HEK293T (cell line): ENCODE measurements at places on chromosomes 6 and 20.
A peak's percentile ranks its signal among the peaks of the same experiment; 100 is the strongest.

DNA sequence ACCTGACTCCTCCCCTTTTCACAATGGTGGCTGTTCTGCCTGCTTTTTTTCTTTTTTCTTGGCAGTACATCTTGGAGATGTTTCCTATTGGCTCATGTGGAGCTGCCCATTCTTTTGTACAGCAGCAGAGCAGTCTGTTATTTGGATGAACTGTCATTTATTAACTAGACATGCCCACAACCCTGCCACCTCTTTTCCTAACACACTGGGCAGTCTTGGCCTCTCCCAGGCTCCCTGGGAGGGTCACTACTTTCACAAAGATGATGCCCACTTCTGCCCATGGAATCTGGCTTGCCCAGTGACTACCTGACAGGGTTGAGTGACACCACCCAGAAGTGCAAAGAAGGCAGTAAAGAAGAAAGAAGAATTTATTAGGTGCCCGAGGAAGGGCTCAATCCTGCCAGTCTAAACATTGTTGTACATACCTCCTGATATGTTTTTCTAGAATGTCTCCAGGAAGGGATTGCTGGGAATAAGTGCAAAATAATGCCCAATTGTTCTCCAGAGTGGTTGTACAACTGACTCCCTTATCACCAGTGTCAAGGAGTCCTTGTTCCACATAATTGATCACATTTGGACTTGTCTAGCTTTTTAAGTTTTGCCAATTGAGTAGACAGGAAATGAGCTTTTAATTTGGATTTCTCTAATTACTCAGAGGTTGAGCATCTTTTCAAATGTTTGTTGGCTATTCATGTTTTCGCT, 19.7 kb upstream of the SCRT2 start:
- no peak for DNase-seq

GRCh38 chr6:136463743-136464142, 86.5 kb downstream of the MAP7 start:
- DNase-seq, result no peak

DNA sequence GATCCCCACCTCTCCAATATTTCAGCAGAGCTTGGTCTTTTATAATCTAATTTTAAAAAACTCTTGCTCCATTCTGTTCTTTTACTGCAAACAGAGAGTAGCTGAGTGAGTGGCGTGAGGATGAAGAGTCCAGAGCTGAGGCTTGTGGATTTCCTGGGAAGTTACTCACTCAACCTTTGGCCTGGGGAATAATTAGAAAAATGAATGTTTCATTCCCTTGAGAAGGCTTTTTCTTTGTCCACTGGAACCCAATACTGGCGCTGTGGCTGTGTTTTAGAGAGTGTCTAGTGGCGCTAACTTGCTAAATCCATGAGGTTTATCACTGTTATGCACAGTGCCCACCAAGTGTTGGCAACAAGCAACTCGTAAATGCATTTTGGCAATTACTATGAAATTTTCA, 251.5 kb downstream of the HIVEP2 start:
- no peak for DNase-seq

GRCh38 chr6:161679980-161680538, 406.2 kb upstream of the AGPAT4 start:
- no peak for DNase-seq

GRCh38 chr20:56358070-56358469, 704 bp upstream of the FAM210B start:
- DNase-seq, result no peak

GRCh38 chr6:70253923-70254322, 49.0 kb downstream of the COL9A1 start:
- no peak for DNase-seq

GRCh38 chr20:59620860-59621505, 16.6 kb downstream of the PHACTR3 start:
- no peak for DNase-seq

DNA sequence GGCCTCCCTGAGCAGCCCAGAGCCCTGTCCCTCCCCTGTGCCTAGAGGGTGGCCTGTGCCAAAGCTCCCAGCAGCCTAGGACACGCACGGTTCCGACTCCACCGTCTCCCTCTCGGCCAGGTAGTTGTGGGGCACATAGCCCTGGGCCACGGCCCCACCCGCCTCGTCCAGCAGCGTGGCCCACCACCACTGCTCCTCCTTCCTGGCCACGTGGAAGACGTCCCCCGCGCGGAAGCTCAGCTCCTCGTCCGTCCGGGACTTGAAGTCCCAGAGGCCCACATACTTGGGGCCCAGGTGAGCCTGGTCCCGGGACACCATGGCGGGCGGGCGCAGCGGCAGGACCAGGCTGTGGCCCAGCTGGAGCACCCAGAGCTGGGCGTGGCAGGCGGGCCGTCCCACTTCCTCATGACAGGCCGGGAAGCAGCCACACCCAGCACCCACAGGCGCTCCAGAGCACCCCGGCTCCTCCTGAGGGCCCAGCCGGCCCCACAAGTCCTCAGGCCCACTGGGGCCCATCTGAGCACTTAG, at the start of gene PTK6:
Gene PTK6 (minus strand): TSS at position 380 of the 528 bp plus-strand sequence. CDS start 62 bp downstream, at position 318.
- DNase-seq, result no peak

GRCh38 chr6:5459346-5459745, 198.0 kb downstream of the FARS2 start:
- DNase-seq, result no peak

- no peak for DNase-seq
These were observed 158.8 kb downstream of the DTNBP1 start for GRCh38 chr6:15504040-15504495.

DNA sequence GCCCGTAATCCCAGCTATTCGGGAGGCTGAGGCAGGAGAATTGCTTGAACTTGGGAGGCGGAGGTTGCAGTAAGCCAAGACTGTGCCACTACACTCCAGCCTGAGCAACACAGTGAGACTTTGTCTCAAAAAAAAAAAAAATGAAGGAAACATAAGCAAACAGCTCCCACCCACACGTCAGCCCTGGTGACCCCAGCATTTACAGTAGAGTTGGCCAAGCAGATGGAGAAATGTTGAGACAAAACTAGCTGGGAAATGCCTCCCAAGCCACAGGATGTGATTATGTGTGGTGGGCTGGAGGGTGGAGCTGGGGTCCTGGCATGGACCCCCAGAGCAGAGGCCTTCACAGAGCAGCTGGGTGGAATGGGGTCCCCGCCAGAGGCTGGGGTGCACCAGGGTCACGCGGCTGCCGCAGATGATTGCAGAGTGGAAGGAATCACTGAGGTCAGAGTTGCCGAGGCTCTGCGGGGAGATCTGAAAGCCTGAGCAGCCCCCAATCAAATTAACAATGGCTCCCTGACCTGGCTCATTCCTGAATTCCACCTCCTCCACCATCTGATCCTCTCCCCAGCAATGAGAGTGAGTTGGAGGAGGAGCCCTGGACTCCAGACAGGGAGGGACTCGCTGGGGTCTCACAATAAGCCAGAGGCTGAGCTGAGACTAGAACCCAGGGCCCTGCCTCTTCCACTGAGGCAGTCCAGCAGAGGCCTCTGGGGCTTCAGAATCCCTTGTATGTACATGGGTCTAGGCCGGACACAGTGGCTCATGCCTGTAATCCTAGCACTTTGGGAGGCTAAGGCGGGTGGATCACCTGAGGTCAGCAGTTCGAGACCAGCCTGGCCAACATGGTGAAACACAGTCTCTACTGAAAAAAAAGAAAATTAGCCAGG, 34.7 kb upstream of the TGM2 start:
- DNase-seq, result no peak

GRCh38 chr6:122385857-122386612, 13.4 kb upstream of the HSF2 start:
- DNase-seq, result no peak

- DNase-seq, result no peak
These were observed 2.5 kb upstream of the TMEM244 start for GRCh38 chr6:129863664-129864063.

DNA sequence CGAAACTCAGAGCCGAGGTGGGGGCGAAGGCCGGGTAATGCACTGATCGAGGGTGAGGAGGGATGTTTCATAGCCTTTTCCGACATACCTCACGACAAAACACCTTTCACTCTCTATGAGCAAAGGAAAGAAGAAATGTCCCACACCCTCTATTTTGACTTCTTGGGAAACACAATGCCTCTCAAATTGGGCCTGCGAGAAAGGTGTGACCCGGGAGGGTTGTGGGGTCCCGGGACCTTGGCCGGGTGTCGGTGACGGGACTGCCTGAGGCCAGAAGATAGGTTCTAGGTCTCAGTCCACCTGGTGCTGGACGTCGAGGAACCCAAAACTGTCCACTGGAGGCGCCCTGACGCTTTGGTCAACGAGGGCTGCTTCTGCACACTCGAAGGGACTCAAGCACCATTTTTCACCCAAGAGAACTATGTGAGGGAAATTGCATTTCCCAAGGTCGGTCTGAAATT, 41.1 kb upstream of the OSTM1 start:
- peak; percentile 63 for DNase-seq

DNA sequence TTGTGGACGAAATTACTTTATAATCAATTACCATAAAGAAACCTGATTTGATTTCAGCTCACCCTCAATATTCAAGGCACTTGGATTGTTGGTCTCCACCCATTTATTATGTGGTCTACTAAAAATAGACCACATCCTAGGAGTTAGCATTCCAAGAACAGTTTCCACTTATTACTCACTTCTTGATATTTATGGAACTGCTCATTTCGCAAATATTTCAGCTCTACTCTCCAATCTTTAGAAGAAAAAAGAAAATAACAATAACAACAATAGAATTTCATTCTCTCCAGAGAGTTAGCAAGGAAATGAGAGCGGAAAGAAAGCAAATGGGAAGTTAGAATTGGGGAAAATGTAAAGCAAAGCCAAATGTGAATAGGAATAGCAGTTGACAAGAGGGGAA, 26.2 kb upstream of the HDAC2 start:
- DNase-seq, result no peak

GRCh38 chr20:16212790-16213189, 360.5 kb downstream of the KIF16B start:
- no peak for DNase-seq

DNA sequence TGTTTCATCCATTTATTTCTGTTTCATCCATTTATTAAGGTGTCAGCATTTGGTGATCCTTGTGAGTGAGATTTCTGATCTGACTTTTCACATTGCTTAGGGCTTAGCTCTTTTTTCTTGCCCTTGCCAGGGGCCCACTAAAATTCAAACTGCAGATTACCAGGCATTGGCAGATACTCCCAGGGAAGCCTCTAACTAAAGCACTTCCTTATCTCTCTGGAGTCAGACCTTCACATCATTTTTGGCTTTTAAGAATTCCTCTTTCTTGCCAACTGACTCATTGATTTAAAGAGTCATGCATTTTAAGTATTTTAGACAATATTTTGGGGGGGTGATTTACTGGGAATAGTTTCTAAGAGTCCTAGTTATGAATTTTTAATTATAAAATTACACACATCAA, 2.6 kb upstream of the WFDC8 start:
- no peak for DNase-seq

DNA sequence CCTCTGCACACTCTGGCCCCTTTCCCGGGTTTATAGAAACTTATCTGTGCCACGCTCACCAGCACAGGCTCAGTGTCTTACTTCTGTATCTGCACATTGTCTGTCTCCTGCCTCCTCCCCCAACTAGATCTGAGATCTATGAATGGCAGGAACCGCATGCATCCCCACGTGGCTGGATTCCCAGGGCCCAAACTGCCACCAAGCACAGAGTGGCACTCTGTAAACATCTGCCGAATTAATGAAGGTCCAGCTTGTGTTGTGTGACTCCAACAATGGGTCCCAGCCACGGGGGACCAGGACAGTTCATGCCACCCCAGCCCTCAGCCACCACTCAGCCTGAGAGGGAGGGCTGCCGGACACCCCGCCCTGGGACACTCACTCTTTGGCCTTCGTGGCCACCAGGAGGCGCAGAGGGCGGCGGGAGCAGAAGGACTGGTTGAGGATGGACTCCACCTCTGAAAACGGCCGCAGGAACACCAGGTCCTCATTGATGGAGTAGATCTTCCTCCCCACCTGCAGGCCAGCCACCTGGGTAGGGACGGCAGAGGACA, 171.1 kb downstream of the PREX1 start:
- peak; percentile 68 for DNase-seq

GRCh38 chr6:7051780-7052442, 55.9 kb upstream of the RREB1 start:
- peak; percentile 52 for DNase-seq

GRCh38 chr6:137761072-137761471, 106.0 kb upstream of the TNFAIP3 start:
- no peak for DNase-seq

DNA sequence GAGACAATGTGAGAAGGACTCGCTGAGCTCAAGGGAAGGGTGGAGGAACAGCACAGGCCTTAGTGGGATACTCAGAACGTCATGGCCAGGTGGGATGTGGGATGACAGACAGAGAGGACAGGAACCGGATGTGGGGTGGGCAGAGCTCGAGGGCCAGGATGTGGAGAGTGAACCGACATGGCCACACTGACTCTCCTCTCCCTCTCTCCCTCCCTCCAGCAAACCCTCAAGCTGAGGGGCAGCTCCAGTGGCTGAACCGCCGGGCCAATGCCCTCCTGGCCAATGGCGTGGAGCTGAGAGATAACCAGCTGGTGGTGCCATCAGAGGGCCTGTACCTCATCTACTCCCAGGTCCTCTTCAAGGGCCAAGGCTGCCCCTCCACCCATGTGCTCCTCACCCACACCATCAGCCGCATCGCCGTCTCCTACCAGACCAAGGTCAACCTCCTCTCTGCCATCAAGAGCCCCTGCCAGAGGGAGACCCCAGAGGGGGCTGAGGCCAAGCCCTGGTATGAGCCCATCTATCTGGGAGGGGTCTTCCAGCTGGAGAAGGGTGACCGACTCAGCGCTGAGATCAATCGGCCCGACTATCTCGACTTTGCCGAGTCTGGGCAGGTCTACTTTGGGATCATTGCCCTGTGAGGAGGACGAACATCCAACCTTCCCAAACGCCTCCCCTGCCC, 1.7 kb downstream of the TNF start:
- no peak for DNase-seq

DNA sequence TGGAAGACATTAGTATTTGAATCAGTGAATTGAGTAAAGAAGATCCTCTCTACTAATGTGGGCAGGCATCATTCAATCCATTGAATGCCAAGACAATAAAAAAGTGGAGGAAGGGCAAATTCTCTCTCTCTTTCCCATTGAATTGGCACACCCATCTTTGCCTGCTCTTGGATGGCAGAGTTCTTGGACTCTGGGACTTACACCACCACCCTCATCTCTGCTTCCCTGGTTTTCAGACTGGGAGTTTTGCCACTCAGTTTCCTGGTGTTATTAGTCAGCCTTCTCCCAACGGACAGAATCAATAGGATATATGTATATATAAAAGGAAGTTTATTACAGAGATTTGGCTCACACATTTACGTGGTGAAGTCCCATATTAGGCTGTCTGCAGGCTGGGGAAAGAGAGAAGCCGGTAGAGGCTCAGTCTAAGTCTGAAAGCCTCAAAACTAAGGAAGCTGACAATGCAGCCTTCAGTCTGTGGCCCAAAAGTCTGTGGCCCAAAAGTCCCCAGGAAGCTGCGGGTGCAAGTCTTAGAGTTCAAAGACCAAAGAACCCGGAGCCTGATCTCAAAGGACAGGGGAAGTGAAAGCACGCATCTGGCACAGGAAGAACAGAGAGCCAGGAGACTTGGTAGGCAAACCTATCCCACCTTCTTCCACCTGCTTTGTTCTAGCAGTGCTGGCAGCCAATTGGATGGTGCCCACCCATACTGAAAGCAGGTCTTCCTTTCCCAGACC, 64.4 kb downstream of the SMPDL3A start:
- DNase-seq, result no peak

- no peak for DNase-seq
These were observed 294.5 kb upstream of the PLCB4 start for GRCh38 chr20:8774412-8774811.

- DNase-seq, result no peak
These were observed 486.0 kb downstream of the MAFB start for GRCh38 chr20:40203032-40203431.
